ENCODE measurements at places on chromosomes 12 and 14.

GRCh38 chr14:97408937-97409815 is 612.0 kb downstream of the VRK1 start:
- no peak for DNase-seq

GRCh38 chr12:100427078-100427477 is 46.6 kb upstream of the NR1H4 start:
- peak; percentile 22 for DNase-seq

DNA sequence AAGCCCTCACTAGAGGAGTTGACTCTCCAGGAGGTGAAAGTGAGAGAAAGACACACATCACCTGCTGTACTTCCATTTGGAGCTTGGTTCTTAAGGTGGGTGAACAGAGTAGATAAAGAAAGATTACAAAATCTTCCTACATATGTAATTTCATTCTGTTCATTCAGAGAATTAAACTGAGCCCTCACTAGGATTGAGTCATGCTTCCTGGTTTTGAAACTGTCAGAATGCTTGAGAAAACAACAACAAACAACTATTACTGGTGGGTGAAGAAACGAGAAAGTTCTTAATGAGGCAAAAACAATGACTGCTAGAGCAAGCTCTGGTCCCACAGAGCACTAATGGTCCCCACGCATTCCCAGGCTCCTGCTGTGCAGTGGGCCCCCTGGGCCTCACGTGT is 841.7 kb downstream of the VRK1 start:
- DNase-seq = no peak

DNA sequence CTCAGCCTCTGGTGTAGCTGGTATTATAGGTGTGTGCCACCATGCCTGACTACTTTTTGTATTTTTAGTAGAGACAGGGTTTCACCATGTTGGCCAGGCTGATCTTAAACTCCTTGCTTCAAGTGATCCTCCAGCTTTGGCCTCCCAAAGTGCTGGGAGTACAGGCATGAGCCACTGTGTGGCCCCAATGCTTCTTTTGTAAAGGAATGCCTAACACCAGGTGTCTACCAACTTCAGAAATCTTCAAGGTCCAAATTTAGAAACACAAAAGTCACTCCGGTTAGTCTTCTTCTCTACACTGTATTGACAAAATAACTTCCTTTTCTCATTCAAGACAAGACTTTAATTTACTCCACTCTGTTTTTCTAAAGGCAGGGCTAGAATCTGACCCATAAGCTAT is 188.7 kb downstream of the PRKD1 start:
- no peak for DNase-seq

GRCh38 chr12:49357103-49357678 is 10.1 kb upstream of the SPATS2 start:
- DNase-seq = peak; percentile 70
